ENCODE measurements at places on chromosomes 3 and 15.

GRCh38 chr3:5321666-5322340 lies 134.3 kb downstream of the EDEM1 start:
- no peak for DNase-seq

GRCh38 chr3:35291471-35292236 lies 347.7 kb upstream of the ARPP21 start:
- DNase-seq = no peak

DNA sequence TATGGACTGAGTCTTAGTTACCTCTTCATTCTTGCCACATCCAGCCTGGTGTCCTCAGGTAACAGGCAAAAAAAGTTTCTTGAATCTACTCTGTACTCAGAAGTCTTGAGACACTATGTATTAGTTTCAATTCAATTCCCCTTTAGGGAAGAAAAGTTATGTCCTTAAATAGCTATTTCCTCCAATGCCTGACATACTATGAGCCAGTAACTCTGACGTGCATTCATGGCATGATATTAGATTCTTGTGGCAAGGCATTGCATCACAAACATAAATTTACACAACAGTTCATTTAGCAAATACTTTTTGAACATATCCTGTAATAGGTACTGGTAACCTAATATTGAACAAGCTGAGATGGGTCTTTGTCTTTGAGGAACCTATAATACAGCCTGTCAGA lies 109.3 kb upstream of the FOXB1 start:
- no peak for DNase-seq

DNA sequence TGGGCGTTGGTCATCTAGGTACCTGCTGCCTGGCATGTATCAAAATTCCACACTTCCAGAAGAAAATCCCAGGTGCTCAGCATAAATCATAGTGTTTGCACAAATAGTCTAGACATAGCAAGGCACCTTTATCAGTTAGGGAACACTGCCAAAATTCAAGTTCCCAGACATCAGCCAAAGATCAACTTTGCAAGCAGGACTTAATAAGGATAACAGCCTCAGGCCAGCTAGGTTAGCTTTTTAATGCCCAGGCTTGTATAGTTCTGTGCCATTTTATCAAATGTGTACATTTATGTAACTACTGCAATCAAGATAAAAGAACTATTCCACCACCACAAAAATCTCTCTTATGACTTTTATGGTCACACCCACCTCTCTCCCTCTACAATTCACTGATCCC lies 30.7 kb downstream of the DZIP3 start:
- no peak for DNase-seq

GRCh38 chr3:180048103-180048502 lies 11.4 kb upstream of the PEX5L start:
- no peak for DNase-seq

- no peak for DNase-seq
Measured at GRCh38 chr15:89980896-89981295, 20.2 kb upstream of the ZNF710 start.

DNA sequence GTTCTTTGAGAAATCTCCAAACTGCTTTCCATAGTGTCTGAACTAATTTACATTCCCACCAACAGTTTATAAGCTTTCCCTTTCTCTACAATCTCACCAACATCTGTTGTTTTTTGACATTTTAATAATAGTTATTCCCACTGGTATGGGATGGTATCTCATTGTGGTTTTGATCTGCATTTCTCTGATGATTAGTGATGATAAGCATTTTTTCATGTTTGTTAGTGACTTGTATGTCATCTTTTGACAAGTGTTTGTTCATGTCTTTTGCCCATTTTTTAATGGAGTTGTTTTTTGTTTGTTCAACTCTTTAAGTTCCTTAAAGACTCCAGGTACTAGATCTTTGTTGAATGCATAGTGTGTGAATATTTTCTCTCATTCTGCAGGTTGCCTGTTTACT lies 116.6 kb upstream of the TSC22D2 start:
- DNase-seq = no peak

DNA sequence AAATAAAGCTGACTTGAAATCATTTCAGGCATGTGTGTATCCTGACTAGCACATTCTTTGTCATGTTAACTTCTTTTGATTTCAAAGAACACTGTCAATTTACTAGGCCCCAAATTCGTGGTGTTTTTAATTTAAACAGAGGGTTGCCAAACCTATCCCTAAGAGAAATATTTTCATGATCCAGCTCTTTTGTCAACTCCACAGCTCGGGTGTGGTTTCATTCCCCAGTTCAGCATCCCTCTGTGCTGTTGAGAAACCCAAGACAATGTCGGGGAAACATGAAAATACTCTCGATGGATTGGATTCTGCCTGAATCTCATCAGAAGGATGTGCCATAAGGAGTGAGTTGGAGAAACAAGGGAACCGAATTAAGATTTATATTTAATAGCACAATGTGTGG lies 84.4 kb upstream of the PHLDB2 start:
- no peak for DNase-seq

DNA sequence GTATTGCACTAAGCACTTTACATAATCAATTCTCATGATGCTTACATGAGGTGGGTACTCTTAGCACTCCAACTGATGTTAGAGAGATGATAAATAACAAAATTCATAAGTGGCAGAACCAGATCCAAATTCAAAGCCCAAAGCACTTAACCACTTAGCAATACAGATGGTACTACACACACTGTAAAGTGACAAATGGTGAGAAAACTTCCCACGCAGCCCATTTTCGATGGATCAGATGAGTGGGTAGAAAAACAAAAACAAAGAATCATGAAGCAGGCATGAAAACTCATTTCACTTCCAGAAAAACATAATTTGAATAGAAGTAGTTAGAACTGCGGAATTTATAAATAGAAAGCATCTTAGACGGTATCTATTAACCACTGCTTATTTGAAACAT lies 66.2 kb downstream of the FRMD4B start:
- DNase-seq = no peak

DNA sequence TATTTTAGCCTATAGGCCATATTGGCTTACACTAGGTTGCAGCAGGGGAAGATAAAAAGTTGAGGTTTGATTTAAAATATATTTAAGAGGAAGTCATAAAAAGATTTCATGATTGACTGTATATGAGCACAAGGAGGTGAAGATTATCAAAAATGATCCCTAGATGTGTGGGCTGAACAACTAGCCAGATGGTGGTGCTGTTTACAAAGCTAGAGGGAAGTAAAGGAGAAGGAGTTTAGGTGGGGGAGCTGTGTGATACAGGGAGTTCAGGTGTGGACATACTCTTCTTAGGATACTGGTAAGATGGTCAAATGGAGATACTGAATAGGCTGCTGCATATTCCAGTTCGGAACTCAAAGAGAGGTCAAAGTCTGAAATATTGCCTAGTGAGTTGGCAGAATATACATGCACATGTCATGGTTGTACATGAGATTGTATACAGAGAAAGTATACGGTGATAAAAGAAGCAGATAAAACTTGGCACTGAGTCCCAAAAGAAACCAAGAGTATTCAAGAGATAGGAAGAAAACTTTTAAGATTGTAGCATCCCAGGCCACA lies 727.8 kb downstream of the NLGN1 start:
- DNase-seq = no peak

GRCh38 chr3:66488492-66488891 lies 12.3 kb downstream of the LRIG1 start:
- DNase-seq = no peak

GRCh38 chr3:112605285-112605684 lies 35.7 kb downstream of the CCDC80 start:
- DNase-seq = no peak

DNA sequence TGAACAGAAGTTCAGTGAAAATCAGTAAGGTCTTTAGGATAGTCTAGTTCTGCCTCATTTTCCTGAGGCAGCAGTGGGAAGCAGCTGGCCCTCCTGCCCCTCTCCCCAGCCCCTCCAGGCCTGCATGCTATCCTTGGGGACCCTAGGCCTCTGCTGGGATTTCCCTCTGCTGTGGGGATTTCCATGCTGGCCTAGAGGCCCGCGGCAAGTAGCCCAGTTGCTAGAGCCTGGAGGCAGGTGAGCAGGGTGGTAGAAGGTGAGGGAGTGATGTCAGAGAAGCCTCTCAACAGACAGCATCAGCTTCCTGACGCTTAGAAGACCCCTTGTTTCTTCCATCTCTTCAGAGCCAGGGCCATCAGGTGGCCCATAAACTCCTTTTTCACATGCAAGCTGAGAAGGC lies 305.8 kb upstream of the THBS1 start:
- no peak for DNase-seq

- DNase-seq = no peak
Measured at GRCh38 chr3:52986049-52986448, 59.8 kb downstream of the SFMBT1 start.

DNA sequence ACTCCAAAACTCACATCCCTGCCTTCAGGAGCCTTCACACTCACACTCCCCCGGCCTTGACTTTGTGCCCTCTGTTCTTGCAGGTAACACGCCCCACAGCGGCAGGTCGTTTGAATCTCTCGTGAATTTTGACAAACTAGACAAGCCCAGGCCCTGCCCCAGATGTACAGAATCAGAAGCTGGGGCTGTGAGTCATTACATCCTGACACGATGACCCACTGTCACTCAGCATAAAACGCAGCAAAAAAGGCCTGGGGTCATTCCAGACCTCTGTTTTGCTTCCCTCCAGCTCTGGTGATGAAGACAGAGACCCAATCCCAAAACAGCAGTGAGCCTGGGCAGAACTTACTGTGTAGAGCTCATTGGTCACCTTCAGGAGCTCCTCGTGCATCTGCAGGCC lies 116.4 kb upstream of the RAD18 start:
- no peak for DNase-seq

GRCh38 chr3:71006810-71007785 lies 576.4 kb downstream of the FOXP1 start:
- DNase-seq = no peak
